Natural killer cell (primary cell): ENCODE measurements at places on chromosomes 12 and 14. TPM values are rescaled to one million over a fixed set of nuclear protein-coding genes. Genes with fewer than 3 reads are reported as not detected.

RPS6KL1 gene
- total RNA-seq = 7.9 TPM

KRT82 gene
- not detected for total RNA-seq

ADGRD1 gene
- total RNA-seq = 0.50 TPM

KRT6C gene
- not detected for total RNA-seq

NGB gene
- not detected for total RNA-seq

FGF23 gene
- not detected for total RNA-seq
